ENCODE measurements at places on chromosomes 2 and 18.
A peak's percentile ranks its signal among the peaks of the same experiment; 100 is the strongest.

DNA sequence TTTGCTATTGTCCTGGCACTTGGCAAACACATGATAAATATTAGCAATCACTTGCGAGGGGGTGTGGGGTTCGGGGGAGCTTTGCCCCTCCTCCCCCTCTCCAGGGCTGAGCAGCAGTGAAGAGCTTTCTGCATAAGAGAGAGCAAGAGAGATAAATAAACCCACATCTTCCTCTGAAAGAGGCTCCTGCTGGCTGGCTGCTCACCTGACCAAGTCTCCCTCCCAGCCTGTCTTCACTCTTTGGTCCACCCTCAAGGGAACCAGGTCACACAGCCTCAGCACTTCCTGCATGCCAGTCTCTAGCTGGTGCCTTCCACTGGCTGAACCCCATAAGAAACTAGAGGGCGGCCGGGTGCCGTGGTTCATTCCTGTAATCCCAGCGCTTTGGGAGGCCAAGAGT, 18.5 kb upstream of the YWHAQ start:
- DNase-seq = no peak

DNA sequence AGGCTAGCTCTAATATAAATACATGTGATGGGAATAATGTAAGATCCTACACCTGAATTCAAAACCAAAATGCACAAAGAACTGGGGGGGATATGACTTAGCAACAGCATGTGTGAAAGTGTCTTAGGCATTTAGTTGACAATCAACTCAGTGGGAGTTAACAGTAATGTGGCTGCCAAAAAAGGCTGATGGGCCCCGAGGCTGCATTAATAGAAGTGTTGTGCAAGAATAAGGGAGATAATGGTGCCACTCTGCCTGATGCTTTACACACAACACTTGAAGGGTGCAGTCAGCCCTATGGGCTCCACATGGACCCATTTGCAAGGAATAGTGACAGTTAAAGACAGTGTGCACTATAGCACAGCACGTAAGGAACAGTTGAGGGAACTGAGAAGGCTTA, 649.4 kb upstream of the ZEB2 start:
- no peak for DNase-seq

GRCh38 chr2:95268211-95269035, 5.8 kb upstream of the PROM2 start:
- no peak for DNase-seq

- DNase-seq = no peak
These were observed 145.6 kb downstream of the LAMA1 start for GRCh38 chr18:6971823-6972478.

DNA sequence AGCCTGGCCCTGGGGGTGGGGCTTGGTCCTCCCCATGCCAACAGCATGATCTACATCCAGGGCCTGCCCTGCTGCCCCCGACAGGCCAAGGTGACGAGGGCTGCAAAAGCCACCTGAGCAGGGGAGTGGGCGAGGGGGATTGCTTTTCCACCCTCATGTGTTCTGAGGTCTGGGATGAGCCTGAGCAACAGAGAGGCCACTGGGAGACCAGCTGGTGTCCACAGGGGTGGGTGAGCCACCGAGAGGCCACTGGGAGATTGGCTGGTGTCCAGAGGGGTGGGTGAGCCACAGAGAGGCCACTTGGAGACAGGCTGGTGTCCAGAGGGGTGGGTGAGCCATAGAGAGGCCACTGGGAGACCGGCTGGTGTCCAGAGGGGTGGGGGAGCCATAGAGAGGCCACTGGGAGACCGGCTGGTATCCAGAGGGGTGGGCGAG, 147.4 kb upstream of the GPC1 start:
- no peak for DNase-seq

DNA sequence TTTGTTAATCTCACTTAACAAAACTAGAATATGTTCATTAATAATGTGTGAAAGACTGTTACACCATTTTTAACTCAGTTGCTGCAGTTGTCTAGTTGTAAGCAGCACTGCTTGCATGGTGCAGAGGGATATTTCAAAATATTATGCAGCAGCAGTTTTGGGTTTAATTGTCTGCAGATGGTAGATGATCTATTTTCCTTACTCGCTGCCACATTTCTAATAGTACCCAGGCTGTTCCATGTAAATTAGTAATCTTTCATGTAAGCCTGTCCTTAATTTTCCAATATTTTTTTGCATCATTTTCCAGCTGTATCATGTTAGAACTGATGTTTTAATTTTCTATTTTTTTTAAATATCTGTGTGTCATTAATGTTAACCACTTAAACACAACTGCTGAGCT, 488.1 kb upstream of the RAB12 start:
- no peak for DNase-seq

DNA sequence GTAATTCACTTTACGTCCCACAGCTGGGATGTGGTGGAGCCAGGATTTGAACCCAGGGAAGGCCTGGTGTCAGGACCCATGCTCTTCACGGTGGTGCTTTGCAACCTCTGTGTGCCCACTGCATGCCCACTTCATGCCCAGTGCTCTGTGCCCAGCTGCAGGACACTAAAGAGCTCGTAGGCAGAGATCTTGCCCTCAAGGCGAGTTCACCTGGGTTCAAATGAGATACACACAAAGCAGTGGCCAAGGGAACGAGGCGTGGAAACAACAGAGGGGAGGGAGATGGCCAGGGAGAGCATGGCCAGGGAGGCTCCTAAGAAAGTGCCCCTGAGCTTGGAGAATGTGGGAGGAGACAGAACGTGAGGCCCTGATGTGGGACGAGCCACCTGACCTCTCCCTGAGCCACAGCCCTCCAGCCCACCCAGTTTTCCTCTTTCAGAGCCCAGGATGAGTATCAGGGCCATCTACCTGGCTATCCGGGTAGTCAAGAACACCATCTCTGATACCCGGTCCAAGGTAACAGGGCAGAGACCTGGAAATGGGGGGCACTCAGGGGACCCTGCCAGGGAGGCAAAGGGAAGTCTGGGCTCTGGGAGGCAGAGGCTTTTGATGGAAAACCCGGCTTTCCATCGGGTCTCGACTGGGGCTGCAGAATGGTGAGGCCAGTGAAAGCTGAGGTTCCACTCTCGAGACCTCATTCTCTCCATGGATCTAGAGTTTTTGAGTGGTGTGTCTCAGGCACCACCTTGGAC, 20.4 kb downstream of the MROH2A start:
- no peak for DNase-seq

DNA sequence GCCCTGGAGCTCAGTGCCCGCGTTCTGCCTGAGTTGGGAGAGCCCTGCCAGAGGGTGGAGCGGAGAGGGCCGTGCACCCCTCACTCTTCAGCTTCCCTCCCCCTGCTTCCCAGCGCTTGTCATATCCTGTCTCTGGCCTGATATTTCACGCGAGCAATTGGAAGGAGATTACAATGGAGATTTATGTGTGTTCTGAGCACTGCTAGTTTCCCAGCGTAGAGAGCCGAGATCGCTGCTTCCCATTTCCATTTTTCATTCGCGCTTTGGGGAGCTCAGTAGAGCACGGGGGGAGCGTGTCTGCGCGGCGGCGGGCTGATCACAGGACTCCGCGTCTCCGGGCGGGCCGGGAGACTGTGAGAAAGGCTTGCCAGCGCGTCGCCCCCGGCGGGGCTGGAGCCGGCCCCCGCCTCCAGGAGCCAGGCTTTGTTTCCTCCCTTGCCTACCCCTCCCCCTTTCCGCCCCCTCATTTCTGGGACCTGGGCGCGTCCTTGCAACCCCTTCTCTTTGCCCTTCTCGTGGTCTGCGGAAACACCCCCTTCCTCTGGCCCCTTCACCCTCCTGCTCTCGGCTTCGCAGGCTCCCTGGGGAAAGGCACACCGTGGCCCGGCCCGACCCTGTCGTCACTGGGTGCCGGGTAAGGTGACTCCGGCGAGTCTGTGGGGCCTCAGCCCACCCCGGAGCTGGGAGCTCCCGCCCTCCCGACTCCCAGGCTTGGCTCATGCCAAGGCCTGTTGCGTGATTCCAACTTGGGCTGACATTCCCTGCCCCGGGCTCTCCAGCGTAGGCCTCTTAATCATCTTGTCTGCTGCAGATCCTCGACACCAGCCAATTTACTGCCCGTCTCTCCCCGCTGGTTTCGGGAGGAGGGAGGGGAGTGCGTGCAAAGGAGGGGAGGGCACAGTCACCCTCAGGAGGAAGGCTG, 5.8 kb downstream of the DLX2 start:
- DNase-seq = peak; percentile 74

DNA sequence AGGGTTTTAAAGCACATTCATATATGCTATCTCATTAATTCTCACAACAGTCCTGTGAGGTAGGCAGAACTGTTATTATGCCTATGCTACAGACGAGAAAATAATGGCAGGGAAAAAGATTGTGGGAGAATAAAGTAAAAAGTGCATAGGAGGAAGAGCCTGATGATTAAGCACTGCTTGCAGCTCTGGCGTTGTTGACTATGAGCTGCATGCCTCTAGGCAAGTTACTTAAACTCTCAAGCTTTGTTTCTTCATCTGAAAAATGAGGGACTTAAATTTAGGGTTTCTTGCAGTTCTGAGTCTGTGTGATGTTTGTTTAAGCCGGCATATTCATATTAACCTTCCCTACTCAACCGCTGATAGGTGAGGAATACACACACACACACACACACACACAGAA, 51.6 kb upstream of the RAPH1 start:
- DNase-seq = no peak

DNA sequence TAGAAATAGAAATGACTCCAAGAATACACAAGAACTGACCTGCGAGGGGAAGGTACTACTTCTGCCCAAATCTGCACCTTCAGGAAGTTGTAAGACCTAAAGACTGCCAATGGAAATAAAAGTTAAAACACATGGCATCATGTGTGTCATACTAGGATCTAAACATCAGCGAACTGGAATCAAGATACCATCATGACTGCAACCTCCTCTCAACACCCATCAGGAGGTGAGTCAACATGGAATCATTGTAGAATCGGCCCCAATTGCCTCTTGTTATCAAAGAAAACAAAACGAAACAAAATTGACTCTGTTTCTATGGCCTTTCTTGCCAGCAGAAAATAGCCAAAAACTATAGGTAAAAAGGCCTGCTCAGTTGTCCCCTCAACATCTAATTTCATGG, 15.1 kb downstream of the RDH14 start:
- DNase-seq = peak; percentile 38

- DNase-seq = no peak
These were observed 37.7 kb downstream of the LHCGR start for GRCh38 chr2:48717846-48718245.

DNA sequence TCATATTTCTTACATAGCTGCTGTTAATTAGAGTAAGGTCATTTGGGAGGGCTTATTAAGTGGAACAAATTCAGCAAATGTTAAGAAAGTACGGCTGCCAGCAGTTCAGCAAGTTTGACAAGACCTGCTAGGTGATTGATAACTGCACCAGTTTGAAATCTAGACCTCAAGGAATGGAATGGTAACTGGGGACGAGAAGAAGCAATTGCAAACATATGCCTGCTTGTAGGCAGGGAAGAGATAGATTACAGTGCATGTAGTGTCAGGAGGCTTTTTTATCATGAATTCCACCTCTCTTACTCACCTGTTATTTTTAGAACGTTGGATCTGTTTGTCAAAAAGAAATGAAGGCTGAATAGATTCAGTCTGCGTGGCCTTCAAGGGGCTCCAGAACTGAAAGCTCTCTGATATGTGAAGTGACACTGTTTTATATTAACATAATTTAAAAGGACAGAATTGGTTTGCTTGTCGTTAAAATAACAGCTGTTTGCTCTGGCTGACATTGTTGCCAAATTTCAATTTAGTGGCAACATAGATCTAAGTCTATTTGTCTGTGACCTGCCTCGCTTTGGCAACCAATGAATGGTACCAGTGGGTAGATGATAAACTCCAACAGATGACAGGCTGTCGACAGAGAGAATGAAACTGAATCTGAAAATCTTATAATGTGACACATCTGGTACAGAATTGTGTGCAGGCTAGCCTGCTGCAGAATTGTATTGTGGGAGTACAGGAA, 199.3 kb downstream of the ZNF407 start:
- peak; percentile 30 for DNase-seq

DNA sequence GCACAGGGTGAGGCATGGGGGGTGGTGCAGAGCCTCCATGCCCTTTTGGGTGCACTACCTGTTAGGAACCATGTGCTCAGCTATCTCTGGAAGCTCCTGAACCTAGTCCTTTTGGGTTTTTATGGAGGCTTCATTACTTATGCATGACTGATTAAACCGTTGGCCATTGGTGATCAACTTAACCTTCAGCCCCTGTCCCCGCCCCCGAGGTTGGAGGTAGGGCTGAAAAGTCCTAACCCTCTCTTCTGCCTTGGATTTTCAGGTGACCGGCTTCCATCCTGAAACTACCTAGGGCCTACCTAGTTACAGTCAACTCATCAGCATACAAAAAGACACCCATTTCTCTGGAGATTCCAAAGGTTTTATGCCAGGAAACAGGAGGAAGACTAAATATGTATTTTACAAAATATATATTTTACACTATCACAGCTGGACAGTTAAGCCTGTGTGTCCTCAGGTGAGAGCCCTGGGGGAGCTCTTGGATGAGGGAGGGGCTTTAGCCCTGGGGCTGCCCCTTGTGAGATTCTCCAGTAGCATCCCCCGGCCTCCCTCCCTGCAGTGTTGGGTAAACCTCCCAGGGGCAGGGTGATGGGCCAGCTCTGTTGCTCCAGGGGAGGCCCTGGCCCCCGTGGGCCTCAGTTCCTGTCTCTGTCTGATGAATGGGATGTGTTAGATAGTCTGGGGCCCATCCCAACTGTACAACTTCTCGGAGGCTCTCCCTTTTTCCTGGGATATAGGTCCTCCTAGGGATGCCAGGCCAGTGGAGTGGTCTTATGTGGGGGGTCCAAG, 24.1 kb downstream of the GLI2 start:
- DNase-seq = no peak

DNA sequence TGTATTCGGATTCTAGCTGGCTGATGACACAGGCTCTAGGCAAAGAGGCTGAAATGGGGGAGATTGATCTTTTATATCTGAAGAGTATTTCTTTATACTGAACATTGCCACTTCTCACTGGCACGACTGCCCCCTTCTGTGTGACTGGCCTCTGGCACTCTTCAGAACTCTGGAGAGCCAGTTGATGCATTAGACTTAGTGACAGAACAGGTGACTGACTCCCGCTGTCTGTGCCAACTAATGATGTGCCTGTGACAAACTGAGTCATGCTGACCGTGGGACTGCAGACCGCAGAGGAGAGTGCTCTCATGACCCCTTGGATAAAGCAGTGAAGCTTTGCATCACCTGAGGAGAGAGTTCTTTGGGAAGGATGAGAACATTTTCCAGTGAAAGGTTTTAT, 14.4 kb downstream of the MGAT5 start:
- no peak for DNase-seq

GRCh38 chr2:235217846-235218245, 266.0 kb downstream of the SH3BP4 start:
- DNase-seq = no peak

DNA sequence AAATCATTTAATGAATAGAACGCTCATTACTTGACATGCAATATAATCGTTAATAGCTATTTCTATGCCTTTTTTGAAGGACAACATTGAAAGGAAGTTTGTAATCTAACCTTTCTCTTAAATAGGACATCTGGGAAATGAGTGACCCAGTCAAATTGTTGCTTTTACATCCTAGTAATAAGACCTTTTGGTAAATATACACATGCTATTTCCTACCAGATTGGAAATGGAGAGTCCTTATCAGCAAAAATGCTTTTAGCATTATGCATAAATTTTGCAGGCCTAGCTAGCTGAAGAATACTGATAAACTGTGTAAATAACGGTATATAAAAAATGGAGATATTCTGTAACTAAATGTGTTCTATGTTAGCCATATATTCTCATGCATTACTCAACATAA, 567.3 kb upstream of the DSEL start:
- no peak for DNase-seq

GRCh38 chr2:226869371-226869770, 33.5 kb downstream of the RHBDD1 start:
- DNase-seq = no peak
